ENCODE measurements at places on chromosomes 5 and 9.
A peak's percentile ranks its signal among the peaks of the same experiment; 100 is the strongest.

GRCh38 chr5:35230038-35230611 lies at the start of gene PRLR:
PRLR (minus strand) TSS chr5:35230487; CDS start chr5:35089620, 140,867 bp downstream.
- peak; percentile 48 for DNase-seq

DNA sequence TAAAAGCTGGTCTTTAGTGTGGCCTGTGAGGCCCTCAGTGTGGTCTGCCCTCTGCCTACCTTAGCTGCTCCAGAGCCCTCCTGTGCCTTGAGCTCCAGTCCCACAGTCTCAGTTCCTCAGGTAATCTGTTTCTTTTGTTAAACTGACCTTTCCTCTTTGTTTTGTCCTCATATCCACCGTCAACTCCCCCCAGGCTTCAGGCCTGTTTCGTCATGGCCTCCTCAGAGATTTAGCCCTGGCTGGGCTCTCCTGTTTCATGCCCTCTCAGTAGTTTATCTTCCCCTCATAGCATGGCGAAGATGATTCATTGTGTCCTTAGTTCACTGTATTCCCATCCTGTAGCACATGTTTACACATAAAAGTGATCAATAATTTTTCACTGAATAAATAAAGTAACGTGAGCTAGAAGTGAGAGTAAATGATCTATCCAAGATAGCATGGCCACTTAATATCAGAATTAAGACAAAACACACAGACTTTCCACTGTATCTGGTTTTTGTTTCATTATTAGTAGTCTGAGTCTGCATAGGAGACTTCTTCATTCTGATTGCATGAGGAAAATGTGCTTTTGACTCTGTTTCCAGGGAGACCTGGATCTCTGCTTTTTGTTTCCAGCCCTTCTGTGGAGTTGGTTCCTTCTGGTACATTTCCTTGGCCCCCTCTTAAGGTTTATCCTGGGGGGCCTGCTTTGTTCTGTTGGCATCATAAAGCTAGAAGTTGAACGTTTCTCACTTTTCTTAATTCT lies 70.5 kb downstream of the SNX24 start:
- DNase-seq: no peak

DNA sequence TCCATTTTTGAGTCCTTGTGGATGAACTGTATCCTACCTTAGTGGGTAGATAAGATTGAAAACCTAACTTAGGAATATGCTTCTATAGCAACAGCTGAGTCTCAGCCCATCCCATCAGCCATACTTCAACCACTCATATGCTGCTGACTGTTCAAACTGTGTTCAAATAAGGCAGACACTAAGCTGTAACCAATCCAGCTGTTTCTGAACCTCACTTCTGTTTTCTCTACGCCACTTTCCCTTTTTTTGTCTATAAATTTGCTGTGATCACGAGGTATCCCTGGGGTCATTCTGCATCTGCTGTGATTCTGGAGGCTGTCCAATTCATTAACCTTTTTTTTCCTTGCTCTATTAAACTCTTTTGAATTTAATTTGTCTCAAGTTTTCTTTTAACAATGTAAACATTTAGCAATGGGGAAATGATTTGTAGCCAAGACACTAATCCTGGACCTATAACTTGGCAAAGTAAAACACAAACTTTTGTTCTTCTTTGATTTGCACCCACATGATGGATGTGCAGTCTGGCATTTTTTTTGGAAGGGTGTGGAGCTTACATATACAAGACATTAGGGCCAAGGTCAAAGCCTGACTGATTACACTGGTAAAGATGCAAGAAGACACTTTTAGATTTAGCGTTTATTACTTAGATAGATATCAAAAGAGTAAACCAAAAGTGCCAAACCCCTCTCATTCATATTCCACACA lies 14.9 kb upstream of the SCGB3A2 start:
- DNase-seq: no peak

DNA sequence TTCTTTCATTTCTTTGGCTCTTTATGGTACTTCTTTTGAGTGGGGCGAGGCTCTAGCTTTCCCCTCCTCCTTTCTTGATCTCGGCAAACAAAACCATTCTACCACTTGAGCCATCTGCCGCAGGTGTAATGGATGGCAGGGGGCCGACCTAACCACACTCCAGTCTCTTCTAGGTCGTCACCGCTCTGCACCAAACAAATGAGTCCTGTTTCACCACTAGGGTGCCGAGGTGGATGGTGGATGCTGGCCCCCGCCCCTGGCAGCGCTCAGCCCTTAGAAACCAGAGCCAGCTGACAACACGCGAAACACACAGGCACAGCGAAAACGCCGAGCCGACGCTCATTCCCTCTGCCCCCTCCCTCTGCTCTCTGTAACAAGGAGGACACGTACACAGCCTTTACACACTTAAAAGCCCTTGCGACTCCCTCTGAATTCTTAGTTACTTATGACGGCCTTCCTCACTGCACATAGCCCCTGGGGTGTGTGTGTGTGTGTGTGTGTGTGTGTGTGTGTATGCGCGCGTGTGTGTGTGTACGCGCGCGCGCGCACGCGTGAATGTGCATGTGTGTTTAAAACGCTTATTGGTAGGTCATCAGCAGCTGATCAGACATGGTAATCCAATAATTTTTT lies 199.4 kb downstream of the MEF2C start:
- DNase-seq: no peak
